Activated T-helper 1 cell treated with Interleukin-2 at 50 U/mL for 16 hours (primary cell): ENCODE measurements at places on chromosomes 13 and 19.

DNA sequence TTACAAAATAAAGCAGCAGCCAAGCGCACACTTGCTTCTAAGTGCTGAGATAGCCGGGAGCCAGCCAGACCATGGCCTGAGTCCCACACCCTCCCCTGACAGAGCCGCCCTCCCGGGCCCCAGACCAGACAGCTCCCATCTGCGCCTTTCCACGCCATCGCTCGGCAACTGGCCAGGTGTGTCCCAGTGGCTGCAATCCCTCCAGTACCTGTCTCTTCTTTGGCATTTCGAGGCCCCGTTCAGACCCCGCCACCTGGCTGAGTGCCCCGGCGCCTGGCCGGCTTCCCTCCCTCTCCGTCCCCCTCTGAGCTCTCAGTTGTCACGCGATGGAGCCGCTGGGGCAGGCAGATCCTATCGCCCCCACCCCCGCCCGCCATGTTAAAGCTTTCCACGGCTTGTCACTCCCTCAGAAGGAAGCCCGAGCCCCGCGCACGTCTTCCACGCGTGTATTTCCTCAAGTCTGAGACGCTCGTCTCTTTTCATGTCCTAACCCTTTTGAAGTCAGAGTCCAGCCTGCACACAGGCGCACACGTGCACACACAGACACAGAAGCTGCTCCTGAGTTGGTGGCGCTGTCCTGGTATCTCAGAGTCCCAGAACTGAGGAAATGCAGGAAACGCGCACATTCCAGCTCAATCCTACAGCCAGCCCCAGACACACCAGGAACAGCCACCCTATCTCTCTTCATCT is 7.9 kb downstream of the MLLT1 start:
- no peak for DNase-seq

DNA sequence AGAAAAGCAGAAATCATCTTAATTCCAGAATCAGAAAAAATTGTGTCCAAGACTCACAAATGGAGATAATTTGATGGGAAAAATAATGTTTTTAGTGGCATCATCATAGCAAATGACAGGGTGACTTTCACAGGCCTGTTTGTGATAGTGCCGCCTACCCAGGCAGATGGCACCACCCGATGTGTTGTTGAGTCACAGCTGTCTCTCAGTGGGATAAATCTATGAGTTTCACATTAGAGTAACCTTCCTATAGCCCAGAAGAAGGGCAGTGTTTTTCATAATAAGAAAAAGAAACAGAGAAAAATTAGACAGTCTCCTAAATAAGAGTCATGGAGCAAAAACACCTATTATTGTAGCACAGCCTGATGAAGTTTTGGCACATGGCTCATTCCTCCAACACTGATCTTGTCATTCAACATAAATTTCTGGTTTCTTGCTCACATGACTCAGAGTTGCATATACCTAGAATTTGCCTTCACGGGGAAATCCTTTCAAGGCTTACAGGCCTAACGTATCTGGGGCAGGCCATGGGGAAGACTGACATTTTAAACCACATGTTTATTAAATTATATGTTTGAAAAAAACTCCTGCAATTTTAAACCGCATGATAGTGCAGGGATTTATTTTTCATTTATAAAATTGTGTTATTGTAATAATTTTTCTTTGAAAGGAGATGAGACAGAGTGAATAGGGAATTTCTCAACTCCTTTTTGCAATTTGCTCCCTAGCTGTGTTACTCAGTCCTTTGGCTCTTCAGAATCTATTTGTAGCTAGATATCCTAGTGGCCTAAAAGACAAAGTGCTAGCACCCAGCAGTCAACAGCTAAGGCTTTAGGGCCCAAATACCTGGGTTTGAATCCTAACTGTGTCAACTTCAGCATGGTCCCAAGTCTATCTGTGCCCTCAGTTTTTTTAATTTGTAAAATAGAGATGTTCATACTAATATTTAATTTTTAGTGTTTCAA is 393.7 kb downstream of the NDFIP2 start:
- no peak for DNase-seq

DNA sequence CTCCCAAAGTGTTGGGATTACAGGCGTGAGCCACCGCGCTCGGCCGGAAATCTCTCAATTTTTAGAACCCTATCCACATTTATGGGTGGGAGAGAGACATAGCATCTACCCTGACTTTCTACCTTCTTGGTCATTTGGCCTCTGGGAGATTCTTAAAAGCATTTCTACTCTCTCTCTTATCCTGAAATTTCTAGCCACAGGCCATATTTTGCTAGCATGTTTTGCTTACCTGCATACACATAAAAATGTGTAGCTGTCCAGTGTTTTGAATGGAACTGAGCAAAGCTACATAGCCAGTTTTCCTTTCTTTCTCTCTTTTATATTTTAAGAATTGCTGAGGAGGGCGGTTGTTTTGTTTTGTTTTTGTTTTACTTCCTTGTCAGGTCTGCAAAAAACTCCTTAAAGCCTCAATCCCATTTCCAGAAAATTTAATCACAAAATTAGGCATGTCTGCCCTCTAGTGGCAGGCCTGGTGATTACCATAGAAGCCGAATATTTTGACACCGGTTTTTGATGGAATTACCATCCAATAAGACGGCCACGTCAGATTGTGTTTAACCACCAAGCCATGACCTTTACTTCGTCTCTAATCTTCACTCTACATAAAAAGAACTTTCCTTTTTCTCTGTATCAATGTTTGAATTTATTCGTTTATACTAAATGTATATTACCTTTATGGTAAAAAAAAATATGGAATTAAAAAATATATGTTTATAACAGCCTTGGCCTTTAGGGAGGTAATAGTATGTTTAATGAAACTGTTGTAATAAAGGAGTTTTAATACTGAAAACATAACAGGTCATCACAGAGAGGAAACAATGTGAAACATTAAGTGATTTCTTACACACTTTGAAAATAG is 34.4 kb upstream of the OXGR1 start:
- peak; percentile 13 for DNase-seq

GRCh38 chr19:4208385-4209094 is 20.8 kb upstream of the EBI3 start:
- no peak for DNase-seq

- DNase-seq: no peak
These were observed 52.6 kb upstream of the F7 start for GRCh38 chr13:113052971-113053370.

DNA sequence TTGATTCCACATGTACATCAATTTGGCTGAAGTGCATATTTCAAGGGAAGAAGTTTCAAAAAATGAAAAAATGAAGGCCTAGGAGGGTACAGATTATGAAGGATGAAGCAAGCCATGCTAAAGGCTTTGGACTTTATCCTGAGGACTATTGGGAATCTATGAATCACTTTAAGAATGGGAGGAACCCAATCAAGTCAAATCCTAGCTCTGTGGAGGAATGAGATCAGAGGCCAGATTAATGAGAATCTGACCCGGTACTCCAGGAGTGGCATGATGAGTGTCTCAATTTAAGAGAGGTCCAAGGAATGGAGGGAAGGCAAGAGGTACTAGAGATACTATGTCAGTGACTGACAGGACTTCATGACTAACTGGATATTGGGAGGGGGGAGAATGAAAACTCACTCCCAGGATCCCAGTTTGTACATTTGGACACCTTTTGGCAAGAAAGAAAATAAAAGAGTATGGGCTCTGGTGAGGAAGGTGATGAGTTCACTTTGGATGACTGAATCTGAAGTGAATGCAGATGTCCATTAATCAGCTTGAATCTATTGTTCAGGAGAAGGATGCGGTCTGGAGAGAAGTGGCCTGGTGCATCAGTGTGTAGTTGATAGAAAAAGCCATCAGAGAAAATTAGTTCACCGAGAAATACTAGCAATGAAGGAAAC is 349.0 kb downstream of the EFNB2 start:
- no peak for DNase-seq
